ENCODE measurements at places on chromosomes 3 and 15.

DNA sequence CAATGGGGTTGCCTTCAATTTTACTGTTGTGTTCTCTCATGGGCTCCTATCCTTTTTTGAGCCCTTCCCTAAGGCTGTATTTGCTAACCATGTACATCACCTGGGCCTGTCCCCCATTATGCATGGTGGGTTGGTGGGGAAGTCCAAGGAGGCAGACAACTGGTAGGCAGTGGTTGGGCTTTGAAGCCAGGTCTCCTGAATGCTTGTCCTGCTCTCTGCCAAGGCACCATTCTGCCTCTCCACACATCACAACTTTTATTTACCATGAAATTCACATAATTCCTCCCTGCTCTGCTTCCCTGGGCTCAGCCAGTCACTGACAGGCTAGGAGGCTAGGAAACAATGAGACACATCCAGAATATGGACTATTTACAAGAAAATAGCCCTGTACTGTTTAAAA lies 41.0 kb upstream of the COPB2 start:
- DNase-seq: no peak

GRCh38 chr3:65130782-65131181 lies 443.0 kb upstream of the ADAMTS9 start:
- no peak for DNase-seq

DNA sequence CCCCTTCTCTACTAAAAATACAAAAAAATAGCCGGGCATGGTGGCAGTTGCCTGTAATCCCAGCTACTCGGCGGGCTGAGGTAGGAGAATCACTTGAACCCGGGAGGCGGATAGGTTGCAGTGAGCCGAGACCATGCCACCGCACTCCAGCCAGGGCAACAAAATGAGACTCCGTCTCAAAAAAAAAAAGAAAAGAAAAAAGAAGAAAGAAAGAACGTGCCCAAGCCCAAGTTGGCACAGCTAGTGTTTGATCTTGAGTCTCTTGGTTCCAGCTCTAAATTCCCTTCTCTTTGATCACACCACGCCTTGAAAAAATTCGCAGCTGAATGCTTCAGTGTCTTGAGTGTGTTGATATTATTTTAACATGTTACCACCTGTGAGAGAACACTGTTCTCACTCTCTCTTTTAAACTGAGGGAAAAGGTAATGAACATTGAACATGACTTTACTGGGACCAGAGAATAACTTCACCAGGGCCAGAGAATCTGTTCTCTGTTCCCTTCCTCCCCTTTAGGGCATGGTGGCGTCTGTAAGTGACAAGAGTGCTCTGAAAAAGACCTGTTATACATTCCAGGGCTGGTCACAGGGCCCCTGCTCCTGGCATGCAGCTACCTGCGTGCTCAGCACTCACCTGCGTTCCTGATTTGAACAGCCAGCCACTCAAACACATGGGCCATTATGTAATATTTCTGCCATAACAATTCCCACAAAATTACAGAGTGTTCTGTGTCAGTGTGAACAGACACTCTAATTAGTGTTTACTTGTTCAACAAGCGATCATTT lies 19.0 kb downstream of the SLCO3A1 start:
- no peak for DNase-seq

DNA sequence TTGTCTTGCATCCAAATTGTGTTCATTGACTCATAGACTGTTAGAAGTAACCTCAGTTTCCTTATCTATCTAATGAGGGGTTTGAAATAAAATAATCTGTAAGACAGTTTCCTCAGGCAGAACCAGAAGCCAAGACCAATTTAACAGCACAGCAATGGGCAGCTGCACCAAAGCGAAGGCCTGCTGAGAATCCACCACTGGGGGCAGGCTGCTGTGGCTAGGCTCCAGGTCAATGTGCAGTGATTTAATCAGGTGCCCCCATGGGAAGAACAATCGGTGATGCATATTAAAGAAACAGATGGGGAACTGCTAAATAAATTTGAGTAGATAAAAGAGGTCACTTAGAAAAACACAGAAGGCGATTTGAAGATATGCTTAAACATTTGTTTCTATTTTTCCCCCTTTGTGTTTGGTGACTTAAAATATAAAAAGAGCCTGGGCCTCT lies 28.0 kb upstream of the TMOD3 start:
- no peak for DNase-seq

- no peak for DNase-seq
Measured at GRCh38 chr15:61367953-61368352, 138.9 kb upstream of the RORA start.

- DNase-seq: no peak
Measured at GRCh38 chr3:51716805-51717204, 9.9 kb downstream of the GRM2 start.

GRCh38 chr15:50137893-50138292 lies 18.9 kb upstream of the ATP8B4 start:
- DNase-seq: no peak

GRCh38 chr3:184211297-184211696 lies 18.1 kb upstream of the VWA5B2 start:
- no peak for DNase-seq

GRCh38 chr3:152054315-152054714 lies 180.9 kb downstream of the SUCNR1 start:
- DNase-seq: no peak

DNA sequence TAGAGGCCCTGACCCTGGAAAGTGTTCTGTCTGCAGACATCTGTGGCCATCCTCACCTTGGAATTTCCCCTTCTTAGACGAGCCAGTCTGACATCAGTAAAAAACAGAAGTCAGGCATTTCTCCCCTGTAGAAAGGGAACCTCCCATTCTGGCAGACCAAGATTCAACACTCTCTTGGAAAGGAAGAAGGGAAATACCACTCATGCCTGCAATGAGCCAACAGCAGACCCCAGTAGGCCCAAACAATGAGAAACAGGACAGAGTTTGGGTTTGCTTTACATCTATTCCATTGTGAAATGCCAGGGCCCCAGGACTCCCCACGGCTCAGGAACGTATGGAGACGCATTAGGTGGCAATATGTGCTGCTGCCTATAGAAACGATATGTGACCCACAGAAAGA lies 264.0 kb upstream of the NSMCE3 start:
- DNase-seq: no peak

DNA sequence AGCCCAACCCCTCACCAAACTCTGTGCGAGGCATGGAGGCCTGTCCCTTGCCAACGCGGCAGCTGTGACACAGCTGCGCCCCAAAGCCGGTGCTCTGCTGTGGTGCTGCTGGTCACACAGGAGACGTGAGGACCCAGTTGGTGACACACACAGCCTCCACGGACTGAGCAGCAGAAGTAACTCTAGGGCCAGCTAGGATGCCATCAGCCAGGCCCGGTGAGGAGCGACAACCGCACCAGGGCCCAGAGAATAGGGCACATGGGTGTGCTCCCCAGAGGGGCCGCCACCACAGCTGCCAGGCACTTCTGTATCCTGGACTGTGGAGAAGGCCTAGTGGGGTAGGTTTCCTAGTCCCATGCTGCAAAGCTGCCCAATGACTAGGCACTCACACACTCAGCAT lies 10.7 kb downstream of the ZXDC start:
- DNase-seq: no peak

DNA sequence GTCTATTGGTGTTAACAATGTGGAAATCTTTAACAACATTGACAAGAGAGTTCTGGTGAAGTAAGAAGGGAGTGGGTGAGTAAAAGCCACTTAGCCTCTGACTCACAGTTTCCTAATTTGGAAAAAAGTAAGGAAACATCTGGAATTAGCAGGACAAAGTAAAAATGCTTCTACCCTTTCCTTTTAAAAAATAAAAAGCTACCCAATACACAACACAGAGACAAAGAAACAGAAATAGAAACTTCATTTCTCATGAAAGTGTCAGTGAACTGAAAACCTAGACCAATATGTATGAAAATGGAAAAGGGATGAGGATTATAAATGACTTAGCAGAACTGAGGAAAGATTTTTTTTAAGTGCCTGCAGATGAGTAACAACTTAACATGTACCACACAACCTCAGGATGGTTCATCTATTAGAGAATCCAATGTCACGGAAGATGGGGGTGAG lies 65.4 kb downstream of the SSR3 start:
- DNase-seq: no peak
